Central memory CD4-positive, alpha-beta T cell (primary cell): ENCODE measurements at places on chromosomes 2 and 18.

- DNase-seq, result no peak
These were observed 72.6 kb upstream of the THUMPD2 start for GRCh38 chr2:39851651-39852110.

GRCh38 chr2:119155633-119156032, 2.9 kb downstream of the C1QL2 start:
- no peak for DNase-seq

DNA sequence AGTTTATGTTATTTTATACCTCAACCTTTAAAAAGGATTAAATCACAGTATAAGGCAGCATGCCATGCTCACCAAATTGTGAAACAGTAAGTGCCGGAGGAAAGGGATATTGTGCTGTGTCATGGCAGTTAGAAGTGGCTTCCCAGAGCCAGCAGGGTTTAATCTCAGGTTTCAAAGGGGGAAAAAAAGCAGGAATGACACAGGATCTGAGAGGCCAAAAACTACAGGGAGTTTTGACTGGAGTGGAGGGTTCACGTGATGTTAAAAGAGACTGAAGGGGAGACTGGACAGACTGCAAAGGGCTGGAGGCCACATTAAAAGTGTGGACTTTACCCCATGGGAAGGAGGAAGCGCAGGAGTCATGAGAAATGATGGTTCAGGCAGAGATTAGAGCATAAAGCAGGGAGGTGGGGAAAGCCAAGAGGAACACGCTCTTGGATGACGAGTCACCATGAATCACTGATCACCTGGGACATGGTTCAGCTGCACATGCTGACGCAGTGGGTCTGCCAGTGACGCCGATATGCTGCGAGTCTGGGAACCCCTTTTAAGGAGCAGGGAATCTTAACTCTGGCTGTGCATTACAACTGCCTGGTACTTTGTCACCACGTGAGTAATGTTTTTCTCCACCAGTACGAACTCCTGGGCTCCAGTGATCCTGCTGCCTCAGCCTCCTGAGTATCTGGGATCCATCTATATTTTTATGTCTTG, 6.1 kb downstream of the CHMP1B start:
- DNase-seq, result no peak

- DNase-seq, result no peak
These were observed 15.5 kb downstream of the SLC66A2 start for GRCh38 chr18:79935925-79936324.

- peak; percentile 2 for DNase-seq
These were observed 901 bp downstream of the SPOPL start for GRCh38 chr2:138502255-138503086.

- no peak for DNase-seq
These were observed 88.3 kb downstream of the RHOB start for GRCh38 chr2:20534913-20535801.
